ENCODE measurements at places on chromosomes 2 and 18.

DNA sequence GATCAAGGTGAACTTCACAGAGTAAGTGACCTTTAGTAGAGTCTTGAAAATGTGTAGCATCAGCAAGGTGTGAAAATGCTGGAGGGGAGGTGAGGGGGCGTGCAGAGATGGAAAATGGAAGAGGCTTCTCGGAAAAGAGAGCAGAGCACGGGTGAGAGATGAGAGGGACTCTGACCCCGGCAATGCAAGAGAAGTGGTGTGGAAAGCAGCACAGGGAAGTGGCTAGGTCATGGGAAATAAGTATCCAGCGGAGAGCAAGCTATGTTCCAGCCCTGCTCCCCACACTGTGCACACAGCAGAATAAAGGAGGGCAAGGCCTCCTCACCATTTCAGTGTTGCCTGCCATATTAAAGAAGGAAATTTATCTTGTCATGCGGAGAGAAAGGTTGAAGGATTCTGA, 241.7 kb upstream of the DOK6 start:
- DNase-seq: no peak

- no peak for DNase-seq
Measured at GRCh38 chr2:88188748-88189147, 18.6 kb downstream of the THNSL2 start.

DNA sequence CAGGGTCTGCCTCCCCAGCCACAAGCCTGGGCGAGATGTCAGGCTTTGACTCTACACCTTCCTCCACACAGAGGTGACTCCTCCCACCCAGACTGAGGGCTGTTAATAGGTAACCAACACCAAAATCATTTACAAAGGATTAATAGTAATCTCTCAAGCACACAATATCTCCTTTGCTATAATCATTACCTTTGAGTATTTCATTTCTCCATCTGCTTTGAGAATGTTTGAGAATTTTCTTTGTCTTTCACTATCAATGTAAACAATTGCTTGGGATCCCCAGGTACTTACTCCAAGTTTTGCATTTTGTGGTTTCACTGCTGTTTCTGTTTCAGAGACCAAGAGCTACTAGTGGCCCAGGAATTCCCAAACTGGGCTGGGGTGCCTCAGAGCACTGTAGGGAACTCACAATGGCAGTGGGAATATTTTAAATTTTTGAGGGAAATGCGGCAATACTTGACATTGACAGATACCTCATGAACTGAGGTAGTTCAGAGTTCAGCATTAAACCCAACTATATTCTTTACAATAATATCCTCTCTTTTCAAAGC, 166.4 kb upstream of the MGAT5 start:
- DNase-seq: no peak

DNA sequence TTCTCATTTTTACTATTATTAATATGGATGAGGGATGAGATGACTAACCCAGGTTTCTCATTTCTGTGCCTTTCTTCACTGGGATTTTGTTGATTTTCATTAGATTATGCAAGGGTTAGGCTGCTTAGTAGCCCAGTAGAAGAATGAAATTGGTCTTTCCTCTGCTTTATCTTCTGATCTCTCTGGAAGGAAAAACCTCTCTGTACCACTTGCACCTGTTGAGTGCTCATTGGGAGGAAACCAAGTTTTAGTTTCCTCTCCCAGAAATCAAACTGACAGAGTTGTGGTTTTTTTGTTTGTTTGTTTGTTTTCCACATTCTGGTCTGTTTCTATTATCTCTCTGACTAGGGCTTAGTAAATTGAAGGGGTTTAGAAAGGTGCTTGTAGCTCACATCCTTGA, 60.8 kb downstream of the KIAA1328 start:
- DNase-seq: no peak

GRCh38 chr18:5145168-5145825, 51.8 kb downstream of the AKAIN1 start:
- DNase-seq: no peak

DNA sequence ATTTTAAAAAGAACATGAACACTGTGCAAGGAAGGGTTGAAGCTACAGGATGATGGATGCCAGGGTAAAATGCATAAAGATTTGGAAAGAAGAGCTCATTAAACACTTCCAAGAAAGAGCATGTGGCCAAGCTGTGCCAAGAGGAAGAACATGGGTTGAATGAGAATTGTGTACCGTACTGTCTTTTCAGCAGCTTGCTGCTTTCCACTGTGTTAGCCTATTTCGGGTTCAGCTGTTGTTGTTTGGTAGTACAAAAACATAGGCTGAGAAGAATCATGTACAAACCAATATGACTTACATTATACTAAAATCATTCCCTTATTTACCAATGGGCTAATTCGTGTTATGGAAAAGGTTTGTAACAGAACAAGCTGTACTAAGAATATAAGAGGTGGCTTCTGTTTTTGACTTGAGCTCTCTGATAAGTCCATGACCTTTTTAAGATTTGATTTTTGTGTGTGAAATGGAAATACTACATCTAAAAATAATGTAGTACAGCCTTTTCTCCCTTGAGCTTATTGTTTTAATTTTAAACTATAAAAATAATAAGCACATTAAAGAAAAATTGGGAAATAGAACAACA, 188.3 kb upstream of the STON1 start:
- DNase-seq: no peak
